CD4-positive, alpha-beta T cell treated with Interleukin-12 subunit alpha and Interleukin-12 subunit beta, for 1 hour (primary cell): ENCODE measurements at places on chromosomes 12 and 14.

DNA sequence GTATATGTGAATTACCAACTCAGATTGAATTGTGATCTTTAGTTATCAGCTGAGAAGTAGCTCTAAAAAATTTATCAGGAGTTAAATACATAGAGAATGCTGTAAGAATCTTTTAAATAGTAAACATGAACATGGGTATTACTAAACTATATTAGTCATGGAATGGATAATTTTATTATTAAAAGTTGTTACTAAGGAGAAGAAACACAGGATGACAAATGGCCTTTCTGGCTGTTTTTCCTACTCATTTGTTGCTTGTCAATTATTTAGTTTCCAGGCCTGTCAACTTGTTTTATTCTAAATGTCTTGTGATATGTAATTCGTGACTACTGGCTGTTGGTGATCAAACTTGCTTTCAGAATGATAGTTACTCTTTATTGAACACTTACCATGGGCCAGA, 58.7 kb downstream of the KTN1 start:
- no peak for DNase-seq

GRCh38 chr14:92690171-92691011, 58.0 kb downstream of the LGMN start:
- DNase-seq: no peak

- DNase-seq: no peak
These were observed 410 bp downstream of the MYF6 start for GRCh38 chr12:80707830-80708258.

- DNase-seq: no peak
These were observed 12.4 kb downstream of the ITGA7 start for GRCh38 chr12:55695349-55695748.

DNA sequence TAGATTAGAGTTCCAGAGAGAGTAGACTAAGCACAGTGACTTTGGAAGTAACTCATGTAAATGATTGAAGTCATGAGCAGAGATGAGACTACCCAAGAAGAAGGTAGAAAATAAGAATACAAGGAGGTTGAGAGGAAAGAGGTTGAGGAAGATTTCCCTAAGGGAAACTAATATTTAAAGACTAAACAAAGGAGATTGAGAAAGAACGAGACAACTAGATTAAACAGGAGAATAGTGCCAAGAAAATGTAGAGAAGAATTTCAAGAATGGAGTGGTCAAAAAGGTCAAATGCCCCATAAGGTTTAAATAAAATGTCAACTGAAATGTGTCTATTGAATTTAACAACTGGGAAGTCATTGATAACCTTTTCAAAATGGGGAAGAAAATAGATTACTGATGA, 59.0 kb downstream of the RPS29 start:
- no peak for DNase-seq

DNA sequence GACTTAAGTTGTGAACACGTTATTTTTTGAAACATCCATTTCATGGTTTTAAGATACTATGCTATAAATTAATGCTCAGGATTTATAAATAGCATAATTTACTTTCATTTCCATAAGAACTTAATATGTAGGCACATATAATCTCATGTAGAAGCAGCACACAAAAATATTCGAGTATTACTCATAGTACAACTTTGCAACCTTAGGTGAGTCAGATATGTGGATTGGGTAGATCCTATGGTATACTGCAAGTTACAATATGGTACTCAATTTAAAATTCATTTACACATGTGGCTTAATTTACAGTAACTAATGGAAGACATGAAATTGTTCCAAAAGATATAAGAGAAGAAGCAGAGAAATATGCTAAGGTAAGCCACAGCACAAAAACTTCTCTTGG, 26.0 kb downstream of the PSMA3 start:
- no peak for DNase-seq

DNA sequence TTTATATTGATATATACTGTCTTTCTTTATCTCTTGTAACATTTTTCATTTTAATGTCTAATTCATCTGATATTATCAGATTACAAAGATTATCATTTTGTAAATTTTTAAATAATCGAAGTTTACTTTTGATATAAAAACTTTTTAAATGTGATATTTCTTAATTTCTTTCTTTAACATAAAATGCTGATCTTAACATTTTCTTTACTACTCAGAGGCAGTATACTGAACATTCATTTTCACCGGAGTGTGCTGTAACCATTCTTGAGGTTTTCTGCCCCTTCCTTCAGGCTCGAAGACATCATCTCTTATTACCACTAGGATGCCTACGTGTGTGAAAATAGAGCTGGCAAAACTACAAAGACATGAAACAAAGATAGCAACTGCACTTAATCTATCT, 186.9 kb downstream of the DIO2 start:
- no peak for DNase-seq

GRCh38 chr12:15276088-15276698, 46.1 kb upstream of the PTPRO start:
- peak; percentile 13 for DNase-seq

DNA sequence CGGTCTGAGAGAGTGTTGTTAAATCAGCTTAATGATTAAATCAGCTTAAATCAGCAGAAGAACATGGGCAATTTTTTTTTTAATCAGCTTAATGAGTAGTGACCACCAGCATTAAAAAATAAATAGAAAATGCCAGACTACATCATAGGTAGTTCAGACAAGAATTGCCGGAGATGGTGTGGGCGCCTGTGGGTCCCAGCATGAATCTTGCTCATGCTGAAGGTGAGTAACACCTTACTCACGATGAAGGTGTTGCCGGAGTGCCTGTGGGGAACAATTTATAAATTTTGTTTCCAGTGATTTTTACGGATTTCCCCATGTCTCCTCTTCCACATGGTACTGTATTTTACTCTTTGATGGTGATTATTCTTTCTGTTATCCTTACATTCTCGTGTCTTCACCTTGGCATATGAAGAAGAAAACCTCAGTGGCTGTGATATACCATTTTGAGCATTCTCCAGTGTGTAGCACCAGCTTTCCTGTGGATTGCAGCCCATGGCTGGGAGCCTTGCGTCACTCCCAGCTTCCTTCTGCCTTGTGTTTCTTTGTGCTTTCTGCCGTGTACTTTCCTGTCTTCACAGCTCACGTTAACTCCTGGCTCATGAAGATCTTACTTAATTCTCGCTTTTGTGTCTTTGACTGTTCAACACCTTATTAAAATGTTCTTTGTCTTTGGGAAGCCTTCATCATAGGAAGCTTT, 4.7 kb downstream of the TDRD9 start:
- DNase-seq: no peak

- DNase-seq: no peak
These were observed 41.2 kb downstream of the SH2B3 start for GRCh38 chr12:111446631-111447570.

GRCh38 chr12:5114436-5114835, 70.8 kb downstream of the KCNA5 start:
- no peak for DNase-seq

DNA sequence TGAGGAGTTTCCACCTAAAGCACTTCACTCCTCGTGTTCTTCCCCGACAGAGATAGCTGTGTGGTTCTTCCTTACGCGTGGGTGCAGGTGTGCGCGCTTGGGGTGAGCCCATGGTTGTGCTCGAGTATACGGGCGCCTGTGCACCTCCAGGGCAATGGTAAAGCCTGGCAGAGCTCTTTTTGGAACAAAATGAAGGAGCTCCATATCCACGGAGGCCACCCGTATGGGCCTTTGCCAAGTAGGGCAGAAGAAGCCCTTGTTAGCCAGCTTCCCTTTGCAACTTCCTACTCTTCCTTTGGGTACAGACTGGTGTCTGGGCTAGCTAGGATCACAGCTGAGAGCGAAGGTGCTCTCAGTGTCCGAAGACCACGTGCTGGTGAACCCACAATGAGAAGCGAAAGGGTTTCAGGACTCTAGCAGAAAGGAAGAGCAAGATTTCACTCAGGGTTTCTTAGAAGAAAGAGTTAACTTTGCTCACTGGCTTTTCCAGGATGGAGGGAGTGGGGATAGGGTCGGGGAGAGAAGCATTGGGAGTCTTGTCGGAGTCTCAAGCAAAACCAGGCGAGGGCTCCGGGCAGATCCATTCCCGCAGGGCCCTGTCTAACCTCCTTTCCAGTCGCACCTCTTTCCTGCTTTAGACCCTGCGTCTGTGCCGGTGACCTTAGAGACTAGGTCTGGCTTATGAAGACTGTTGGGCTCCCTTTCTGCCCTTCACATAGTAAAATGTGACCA, 960 bp upstream of the LRFN5 start:
- DNase-seq: no peak

GRCh38 chr14:53180272-53181221, 27.4 kb upstream of the DDHD1 start:
- DNase-seq: peak; percentile 65

- no peak for DNase-seq
These were observed 16.4 kb upstream of the TC2N start for GRCh38 chr14:91883753-91884152.

DNA sequence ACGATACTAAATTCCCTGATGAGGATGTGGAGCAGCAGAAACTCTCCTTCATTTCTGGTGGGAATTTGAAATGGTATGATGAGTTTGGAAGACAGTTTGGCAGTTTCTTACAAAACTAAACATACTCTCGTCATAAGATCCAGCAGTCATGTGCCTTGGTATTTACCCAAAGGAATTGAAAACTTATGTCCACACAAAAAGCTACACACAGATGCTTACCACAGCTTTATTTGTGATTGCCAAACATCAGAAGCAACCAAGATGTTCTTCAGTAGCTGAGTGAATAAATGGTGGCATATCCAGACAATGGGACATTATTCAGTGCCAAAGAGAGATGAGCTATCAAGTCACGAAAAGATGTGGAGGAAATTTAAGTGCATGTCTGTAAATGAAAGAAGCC, 10.7 kb upstream of the APOLD1 start:
- no peak for DNase-seq

- no peak for DNase-seq
These were observed 39.9 kb downstream of the MAX start for GRCh38 chr14:65062096-65063075.

- no peak for DNase-seq
These were observed 160.1 kb downstream of the SRGAP1 start for GRCh38 chr12:64004641-64005040.

- DNase-seq: no peak
These were observed at the start of gene DIO3 for GRCh38 chr14:101561145-101561896. TSS of gene DIO3 (plus strand) at chr14:101561495.

GRCh38 chr14:105144666-105145380, 23.8 kb downstream of the JAG2 start:
- no peak for DNase-seq

DNA sequence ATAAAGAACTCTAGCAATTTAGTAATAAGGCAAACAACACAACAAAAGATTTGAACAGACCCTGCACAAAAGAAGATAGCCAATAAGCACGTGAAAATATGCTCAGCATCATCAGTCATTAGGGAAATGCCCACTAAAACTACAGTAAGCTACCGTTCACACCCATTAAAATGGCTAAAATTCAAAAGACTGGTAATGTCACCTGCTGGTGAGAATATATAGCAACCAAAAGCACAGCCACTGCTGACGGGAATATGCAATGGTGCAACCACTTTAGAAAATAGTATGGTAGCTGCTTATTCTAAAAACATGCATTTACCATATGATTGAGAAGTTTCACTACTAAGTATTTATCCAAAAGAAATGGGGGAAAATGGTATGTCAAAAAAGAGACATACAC, 74.9 kb downstream of the DPF3 start:
- no peak for DNase-seq

- DNase-seq: no peak
These were observed 179.4 kb upstream of the ARHGAP5 start for GRCh38 chr14:31897581-31898186.

DNA sequence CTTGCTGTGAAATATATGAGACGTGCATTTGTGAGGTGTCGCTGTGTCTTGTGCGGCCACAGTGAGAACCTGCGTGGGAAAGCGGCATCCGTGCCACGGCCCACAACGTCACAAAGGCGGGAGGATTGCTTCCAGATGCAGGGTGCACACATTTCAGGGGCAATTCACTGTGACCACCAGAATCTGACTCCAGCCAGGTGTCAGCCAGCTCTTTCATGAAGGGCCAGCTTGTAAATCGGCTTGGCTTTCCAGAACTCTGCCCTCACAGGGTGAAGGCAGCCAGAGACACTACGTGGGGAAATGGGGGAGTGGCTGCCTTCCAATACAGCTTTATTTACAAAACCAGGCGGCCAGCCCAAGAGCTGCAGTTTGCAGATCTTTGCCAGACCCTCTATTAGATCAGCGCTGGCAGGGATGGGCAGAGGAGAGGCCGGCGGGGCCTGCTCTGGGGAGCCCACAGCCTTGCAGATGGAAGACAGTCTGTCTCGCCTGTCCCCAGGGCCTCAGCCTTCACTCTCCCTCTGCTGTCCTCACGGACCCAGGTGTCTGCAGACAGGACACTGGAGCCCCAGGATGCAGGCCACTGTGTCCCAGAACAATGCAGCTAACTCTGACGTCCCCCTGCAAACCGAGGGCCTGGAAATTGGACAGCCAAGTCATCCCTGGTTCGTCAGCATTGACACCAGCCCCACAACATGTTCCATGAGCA, 53.5 kb downstream of the ADGRD1 start:
- DNase-seq: no peak

DNA sequence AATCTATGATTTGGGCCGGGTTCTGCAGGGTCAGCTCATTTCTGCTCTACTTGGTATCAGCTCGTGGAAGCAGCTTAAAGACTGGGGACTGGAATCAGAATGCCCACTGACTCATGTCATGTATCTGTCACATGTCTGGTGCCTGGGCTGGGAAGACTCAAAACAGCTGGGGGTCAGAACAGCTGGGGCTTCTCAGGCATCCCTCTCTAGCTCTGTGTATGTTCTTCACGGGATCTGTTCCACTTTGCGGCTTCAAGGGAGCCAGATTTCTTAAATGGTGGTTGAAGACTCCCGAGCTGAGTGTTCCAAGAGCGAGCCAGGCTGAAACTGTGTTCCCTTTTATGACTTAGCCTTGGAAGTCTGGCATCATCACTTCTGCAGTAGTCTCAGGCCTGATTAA, 11.9 kb downstream of the AEBP2 start:
- no peak for DNase-seq

DNA sequence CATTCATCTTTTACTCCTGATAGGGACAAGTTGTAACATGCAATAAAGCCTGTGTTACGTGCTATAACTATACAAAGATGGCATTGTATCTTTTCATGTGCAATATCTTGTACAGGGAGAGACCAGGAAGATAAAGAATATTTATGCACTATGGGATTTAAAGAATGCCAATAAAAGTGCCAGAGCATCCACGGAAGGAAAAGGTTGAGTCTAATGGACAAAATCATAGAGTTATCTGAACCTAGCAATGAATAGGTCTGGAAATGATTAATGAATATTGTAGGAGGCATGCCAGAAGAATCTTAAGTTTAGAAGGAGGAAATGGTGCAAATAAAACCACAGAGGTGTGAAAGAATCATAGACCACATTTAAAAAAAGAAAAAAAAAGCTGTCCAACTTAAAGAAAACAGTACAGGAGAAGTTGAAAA, 263.9 kb downstream of the KCNC2 start:
- DNase-seq: peak; percentile 1
